ENCODE measurements at places on chromosomes 12 and 14.

GRCh38 chr12:40216516-40217288, 8.1 kb upstream of the LRRK2 start:
- DNase-seq: no peak

GRCh38 chr12:116695464-116695725, 42.5 kb downstream of the SPRING1 start:
- no peak for DNase-seq

GRCh38 chr12:123037791-123038190, 57.3 kb downstream of the ARL6IP4 start:
- no peak for DNase-seq

GRCh38 chr12:90181216-90181615, 472.6 kb upstream of the ATP2B1 start:
- no peak for DNase-seq

- DNase-seq: peak; percentile 97
Measured at GRCh38 chr12:84502180-84502860, 410.3 kb downstream of the SLC6A15 start.
